ENCODE measurements at places on chromosomes 2 and 18. TPM values are rescaled to one million over a fixed set of nuclear protein-coding genes. Genes with fewer than 3 reads are reported as not detected.
A peak's percentile ranks its signal among the peaks of the same experiment; 100 is the strongest.

GRCh38 chr2:148640767-148641166 is 3.8 kb upstream of the EPC2 start:
- DNase-seq, result peak; percentile 23
- no peak overlapping the region for H3K27ac ChIP-seq
- H3K27me3 ChIP-seq, result peaks cover 29% of the 10 kb centered on the region
- H3K4me3 ChIP-seq, result no peak overlapping the region
- no peaks in the 10 kb centered on the region for H3K36me3 ChIP-seq

ZNF385B gene
- 22.9 TPM for total RNA-seq

- H3K4me1 ChIP-seq, result peaks cover 32% of the 10 kb centered on the region
- H3K27ac ChIP-seq, result no peak overlapping the region
- DNase-seq, result peak; percentile 47
These were observed 764 bp downstream of the MBD2 start for GRCh38 chr18:54223568-54224241.

DNA sequence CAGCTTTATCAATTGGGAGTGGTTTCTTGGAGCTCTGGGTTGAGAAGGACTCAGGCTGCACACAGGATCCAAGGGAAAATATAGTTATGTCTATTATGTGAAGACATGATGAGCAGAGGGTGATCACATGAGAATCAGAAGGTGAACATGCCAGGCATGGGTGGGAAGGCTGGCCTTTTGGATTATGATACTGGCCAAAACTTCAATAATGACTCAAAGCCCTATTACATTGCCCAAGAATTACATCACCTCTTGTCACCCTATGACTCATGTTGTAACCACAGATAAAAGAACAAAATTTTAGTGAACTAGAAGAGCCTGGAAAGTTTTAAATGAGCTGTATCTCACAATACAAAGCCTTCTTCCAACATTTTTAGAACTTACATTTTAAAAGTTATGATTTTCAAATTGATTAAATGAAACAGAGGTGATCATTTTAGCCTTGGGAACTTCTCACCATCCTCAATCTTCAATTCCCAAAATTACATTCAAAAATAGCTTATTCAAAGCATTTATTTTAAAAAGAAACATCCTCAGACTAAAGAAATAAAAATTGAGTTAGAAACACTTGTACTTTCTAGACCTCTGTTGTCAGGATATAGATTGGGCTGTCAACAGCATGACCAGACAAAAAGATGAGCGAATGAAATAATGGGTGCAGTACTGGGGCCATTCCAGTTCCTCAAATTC is 428.3 kb downstream of the MBD2 start:
- no peak for DNase-seq
- no peak overlapping the region for H3K4me3 ChIP-seq
- H3K36me3 ChIP-seq, result no peaks in the 10 kb centered on the region
- no peak overlapping the region for H3K27ac ChIP-seq
- H3K4me1 ChIP-seq, result no peaks in the 10 kb centered on the region

- DNase-seq, result no peak
- H3K27me3 ChIP-seq, result no peaks in the 10 kb centered on the region
- no peaks in the 10 kb centered on the region for H3K36me3 ChIP-seq
- no peaks in the 10 kb centered on the region for H3K4me1 ChIP-seq
- H3K27ac ChIP-seq, result no peak overlapping the region
- H3K4me3 ChIP-seq, result no peak overlapping the region
These were observed 24.6 kb upstream of the PLB1 start for GRCh38 chr2:28471214-28471613.

UGT1A1 gene
- total RNA-seq, result not detected

- no peaks in the 10 kb centered on the region for H3K27me3 ChIP-seq
- peaks cover 13% of the 10 kb centered on the region for H3K4me1 ChIP-seq
- H3K36me3 ChIP-seq, result no peaks in the 10 kb centered on the region
These were observed 25.2 kb upstream of the HNMT start for GRCh38 chr2:137939026-137939425.

CFAP53 gene
- total RNA-seq, result 0.36 TPM

DNA sequence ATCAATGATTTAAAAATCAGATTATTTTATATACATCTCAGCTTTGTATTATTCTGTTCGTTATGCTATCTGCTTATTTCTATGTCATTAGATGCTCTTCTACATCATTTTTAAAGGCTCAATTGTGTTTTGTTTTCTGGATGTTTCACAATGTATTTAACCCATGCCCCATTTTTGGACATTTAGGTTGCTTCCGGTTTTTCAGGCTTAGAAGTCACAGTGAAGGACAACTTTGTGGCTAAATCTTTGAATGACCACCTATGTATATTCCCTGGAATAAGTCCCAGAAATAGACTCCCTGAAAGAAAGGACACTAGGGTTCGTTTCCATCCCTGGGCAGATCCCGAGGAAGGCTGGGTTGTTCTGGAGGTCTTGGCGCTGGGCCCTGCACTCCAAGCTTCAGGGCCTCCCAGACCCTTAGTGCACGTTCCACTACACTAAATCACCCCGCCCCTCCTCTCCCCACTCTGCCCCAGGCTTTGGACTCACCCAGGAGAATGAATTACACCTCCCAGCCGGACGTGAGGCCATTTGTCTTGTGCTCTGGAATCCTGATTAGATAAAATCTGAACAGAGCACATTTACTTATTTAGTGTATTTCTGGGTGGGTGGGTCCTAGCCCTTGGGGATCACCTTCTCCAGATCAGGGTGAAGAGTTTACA is 188.2 kb downstream of the ZFP36L2 start:
- no peak overlapping the region for H3K27ac ChIP-seq
- H3K36me3 ChIP-seq, result no peaks in the 10 kb centered on the region
- H3K27me3 ChIP-seq, result no peaks in the 10 kb centered on the region
- DNase-seq, result no peak
- H3K4me1 ChIP-seq, result peaks cover 11% of the 10 kb centered on the region

DNA sequence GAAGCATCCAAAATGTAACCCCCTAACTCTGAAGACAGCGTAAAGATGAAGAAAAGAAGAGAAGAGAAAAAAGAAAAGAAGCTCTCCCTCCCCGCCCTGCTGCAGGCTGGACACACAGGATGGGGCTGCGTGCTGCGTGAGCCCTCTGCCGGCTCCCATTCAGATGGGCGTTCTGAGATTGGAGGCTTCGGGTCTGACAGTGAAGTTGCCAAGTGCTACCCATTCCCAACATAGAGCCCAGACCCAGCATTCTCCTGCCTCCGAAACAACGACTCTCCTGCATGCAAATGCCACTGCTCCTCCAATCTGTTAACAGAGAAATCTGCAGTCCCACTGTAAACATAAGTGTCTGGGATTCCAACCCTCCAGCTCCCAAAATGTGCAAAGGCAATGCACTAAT is 234.9 kb downstream of the BCL11A start:
- no peak overlapping the region for H3K4me3 ChIP-seq
- peak; percentile 50 for DNase-seq
- peaks cover 22% of the 10 kb centered on the region for H3K4me1 ChIP-seq
- H3K36me3 ChIP-seq, result no peaks in the 10 kb centered on the region
- no peaks in the 10 kb centered on the region for H3K27me3 ChIP-seq
- H3K27ac ChIP-seq, result no peak overlapping the region

GRCh38 chr2:144233317-144233716 is 286.6 kb downstream of the ZEB2 start:
- peaks cover 20% of the 10 kb centered on the region for H3K4me1 ChIP-seq
- H3K36me3 ChIP-seq, result no peaks in the 10 kb centered on the region
- no peak overlapping the region for H3K4me3 ChIP-seq
- no peaks in the 10 kb centered on the region for H3K27me3 ChIP-seq
- H3K27ac ChIP-seq, result no peak overlapping the region

DNA sequence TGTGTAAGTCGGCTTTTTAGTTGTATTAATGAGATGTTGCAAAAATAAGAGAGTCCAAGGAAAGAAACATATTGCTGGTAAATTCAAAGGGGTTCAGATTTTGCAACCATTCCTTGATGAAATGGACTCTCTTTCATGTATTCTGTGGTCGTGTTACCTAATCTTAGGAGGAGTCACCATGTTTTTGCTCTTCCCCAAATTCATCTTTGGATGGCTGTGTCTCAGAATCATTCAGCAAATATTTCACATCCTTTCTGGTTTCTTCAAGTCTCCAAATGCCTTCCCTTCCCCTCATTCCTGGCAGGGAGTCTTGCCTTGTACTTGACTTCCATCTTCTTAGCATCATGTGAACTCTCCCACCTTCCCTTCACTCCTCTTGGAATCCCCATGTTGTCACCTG is 66.1 kb downstream of the PTPRM start:
- no peak for DNase-seq
- no peak overlapping the region for H3K27ac ChIP-seq
- H3K4me1 ChIP-seq, result peaks cover 4% of the 10 kb centered on the region
- H3K36me3 ChIP-seq, result no peaks in the 10 kb centered on the region
- no peaks in the 10 kb centered on the region for H3K27me3 ChIP-seq

DNA sequence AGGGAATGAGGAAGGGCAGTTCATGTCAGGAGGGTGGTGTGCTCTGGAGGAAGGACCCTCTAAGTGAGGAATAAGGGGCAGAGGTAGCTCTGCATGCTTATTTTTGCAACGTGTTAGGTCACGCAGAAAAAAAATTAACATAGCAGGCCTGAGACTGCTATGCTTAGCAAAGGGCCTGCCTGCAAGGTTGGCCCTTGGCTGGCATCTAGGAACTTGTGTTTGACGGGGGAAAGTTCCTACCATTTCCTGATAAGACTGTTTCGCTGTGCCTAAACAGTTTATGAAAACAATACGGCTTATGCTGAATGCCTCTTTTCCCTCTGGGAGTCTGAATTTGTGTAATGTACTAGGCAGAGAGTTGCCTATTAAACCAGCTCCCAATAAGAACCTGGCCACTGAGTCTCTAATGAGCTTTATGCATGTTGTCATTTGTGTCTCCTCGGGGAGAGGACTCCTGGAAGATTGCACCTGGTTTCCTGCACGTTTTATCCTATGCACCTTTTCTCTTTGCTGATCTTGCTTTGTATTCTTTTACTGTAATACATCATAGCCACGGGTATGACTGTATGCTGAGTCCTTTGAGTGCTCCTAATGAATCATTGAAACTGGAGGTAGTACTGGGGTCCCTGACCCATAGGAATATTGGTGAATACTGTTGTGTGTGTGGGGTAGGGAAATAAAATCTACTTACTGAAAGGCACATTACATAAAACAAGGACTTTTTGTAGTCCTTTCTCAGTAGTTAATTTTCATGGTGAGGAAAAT is 169.0 kb downstream of the PRPF40A start:
- no peaks in the 10 kb centered on the region for H3K36me3 ChIP-seq
- DNase-seq, result no peak
- H3K27me3 ChIP-seq, result no peaks in the 10 kb centered on the region
- H3K27ac ChIP-seq, result no peak overlapping the region
- peaks cover 22% of the 10 kb centered on the region for H3K4me1 ChIP-seq
- H3K4me3 ChIP-seq, result no peak overlapping the region

- no peak for DNase-seq
- no peak overlapping the region for H3K4me3 ChIP-seq
- peaks cover 18% of the 10 kb centered on the region for H3K36me3 ChIP-seq
- no peaks in the 10 kb centered on the region for H3K4me1 ChIP-seq
- H3K27me3 ChIP-seq, result no peaks in the 10 kb centered on the region
- H3K27ac ChIP-seq, result no peak overlapping the region
These were observed 25.6 kb downstream of the METTL21A start for GRCh38 chr2:207599636-207600035.
